ENCODE measurements at places on chromosomes 1 and 21.

DNA sequence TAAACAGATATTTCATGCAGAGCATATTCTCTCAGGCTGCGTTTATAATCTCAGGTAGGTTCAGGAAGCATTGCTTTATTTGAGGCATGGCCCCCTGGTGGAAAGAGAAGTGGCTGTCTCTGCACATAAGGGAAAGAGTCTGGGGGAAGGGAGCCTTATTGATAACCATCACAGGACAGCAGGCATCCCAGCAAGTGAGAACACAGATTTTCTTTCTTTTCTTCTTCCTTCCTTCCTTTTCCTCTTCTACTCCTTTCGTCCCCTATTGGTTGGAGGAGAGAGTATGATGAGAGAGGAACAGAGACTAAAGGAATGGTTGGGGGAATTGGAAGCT is 21.9 kb downstream of the TSNAX start:
- no peak for DNase-seq

DNA sequence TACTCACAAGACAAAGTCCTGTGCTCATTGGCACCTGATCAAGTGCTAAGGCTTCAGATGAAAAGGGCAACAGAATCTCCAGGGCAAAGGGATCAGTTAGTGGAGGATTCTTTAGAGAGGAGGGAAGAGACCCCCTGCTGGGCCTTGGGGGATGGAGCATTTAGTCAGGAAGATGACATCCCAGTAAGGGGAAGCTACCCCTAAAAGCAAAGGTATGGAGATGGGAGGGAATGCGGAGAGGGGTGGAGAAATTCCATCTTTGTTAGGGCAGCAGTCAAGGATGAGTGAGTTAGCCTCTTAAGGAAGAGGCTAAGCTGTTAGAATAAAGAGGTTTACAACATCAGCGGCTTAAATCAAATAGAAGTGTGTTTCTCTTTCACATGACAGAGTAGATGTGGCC is 67.4 kb downstream of the ST6GALNAC3 start:
- no peak for DNase-seq

DNA sequence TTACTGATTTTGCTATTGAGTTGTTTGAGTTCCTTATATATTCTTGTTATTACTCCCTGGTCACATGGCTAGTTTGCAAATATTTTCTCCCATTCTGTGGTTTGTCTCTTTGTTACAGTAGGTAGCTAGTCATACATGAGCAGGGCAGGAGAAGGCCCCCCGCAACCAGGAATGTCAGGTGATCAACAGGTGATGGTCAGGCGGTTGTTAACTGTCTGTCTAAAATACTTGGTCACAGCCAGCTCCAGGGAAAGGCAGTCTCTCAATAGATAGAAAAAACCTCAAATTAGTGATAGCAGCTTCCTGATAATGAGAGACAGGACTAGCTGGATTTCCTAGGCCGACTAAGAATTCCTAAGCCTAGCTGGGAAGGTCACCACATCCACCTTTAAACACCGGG is 217.9 kb downstream of the RHOU start:
- no peak for DNase-seq

- no peak for DNase-seq
These were observed 3.6 kb upstream of the ZDHHC18 start for GRCh38 chr1:26822737-26823395.

- no peak for DNase-seq
These were observed 96.7 kb downstream of the DYRK1A start for GRCh38 chr21:37463083-37463801.

GRCh38 chr1:183129921-183130690 is 56.0 kb upstream of the LAMC2 start:
- DNase-seq = no peak

DNA sequence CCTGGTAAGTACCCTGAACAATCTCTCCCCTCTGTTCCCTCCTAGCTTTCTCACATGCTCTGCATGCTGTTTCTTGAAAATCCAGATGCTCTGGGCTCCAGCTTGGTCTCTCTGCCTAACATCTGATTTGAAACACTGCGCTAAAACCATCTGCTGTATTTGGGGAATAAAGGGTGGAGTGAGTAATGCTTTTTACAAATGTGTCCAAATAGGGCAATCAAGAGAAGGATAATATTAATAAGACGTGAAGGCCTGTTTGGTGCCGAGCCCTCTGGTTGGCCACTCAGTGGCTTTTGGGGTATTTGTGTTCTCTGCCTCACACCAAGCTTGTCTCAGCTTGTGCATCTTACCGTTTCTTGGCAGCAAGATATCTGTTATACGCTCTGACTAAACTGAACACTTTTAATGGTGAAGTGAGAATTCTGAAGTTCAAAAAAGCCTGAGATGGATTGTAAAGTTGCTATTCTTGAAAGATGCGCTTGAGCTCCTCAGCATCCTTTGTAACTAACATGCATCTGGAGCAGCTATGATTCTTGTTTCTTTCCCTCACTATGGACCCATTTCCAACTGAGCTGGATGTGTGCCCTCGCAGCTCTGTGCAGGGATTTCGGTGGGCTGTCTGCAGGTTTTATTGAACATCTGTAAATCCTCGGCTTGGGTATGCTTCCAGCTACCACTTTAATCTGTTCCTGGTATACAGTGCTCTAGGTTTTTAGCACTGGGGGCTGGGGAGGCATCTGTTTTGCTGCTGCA is 269.4 kb downstream of the RWDD3 start:
- DNase-seq = no peak

GRCh38 chr1:18962855-18963737 is 6.6 kb upstream of the IFFO2 start:
- DNase-seq = no peak

DNA sequence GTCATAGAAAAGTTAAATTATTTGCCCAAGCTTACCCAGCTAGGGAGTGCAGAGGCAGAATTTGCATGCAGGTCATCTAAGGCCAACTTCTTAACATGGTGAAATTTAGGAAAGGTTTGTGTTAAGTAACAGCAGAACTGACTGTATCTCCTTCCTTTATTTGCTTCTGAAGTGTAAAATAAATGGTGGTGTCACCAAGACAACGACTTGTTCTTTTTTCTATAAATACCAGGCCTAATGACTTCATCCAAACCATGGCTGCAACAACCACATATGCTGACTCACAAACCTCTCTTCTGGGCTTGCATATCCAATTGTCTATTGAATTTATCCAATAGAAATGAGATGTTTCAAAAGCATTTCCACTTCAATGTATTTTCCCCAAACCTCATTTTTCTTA is 19.1 kb downstream of the COL24A1 start:
- no peak for DNase-seq

DNA sequence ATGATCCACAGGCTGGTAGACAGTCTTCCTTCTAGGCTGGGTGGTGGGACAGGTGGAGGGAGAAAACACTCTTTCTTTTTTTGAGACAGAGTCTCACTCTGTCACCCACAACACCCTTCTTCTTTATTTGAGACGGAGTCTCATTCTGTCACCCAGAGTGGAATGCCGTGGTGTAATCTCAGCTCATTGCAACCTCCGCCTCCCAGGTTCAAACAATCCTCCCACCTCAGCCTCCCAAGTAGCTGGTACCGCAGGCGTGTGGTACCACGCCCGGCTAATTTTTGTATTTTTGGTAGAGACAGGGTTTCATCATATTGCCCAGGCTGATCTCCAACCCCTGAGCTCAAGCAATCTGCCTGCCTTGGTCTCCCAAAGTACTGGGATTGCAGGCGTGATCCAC is 2.9 kb downstream of the GPR37L1 start:
- DNase-seq = no peak

- no peak for DNase-seq
These were observed 26.6 kb downstream of the TMEM51 start for GRCh38 chr1:15180189-15180588.

GRCh38 chr1:155014709-155015508 is 12.3 kb downstream of the ZBTB7B start:
- DNase-seq = no peak

GRCh38 chr1:56194701-56195300 is 384.6 kb downstream of the PLPP3 start:
- no peak for DNase-seq

DNA sequence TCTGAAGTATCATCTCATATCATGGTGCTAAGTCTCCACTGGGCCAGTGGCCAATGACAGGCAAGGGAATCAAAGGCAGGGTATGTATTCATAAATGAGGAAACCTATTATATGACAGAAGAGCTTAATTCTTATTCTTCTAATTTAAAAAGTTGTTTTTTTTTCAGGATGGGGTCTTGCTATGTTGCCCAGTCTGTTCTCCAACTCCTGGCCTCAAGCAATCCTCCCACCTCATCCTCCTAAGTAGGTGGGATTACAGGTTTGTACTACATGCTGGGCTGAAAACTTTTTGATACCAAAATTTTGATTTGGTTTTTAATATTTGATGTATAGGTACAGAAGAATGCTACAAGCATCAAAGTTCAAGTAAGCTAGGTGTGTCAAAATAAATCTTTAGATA is 35.0 kb downstream of the ATP8B2 start:
- no peak for DNase-seq

- no peak for DNase-seq
These were observed 54.2 kb downstream of the SH3GLB1 start for GRCh38 chr1:86758570-86758969.

DNA sequence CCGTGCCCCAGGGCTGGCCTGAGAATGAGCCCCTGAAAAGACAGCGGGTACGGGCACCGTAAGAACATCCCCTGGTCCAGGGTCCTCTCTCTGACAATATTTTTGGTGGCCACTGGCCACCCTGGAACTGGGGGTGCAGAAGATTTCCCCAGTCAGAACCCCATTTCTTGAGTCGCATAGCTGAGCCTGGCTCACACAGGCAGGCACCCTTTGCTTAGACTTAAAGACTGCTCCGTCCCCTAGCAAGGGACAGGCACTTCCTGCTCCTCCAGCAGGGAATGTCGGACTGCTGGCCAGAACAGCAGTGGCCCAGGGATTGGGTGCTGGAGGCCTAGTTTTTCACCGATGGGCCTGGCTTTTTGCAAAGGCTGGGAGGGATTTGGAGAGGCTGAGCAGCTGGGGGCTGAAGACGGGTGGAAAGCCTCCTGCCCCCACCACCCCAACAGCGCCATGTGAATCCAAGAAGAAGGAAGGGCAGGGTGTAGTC is 4.3 kb downstream of the OLIG2 start:
- no peak for DNase-seq

- no peak for DNase-seq
These were observed 149.3 kb downstream of the MRPL39 start for GRCh38 chr21:25457946-25458345.

DNA sequence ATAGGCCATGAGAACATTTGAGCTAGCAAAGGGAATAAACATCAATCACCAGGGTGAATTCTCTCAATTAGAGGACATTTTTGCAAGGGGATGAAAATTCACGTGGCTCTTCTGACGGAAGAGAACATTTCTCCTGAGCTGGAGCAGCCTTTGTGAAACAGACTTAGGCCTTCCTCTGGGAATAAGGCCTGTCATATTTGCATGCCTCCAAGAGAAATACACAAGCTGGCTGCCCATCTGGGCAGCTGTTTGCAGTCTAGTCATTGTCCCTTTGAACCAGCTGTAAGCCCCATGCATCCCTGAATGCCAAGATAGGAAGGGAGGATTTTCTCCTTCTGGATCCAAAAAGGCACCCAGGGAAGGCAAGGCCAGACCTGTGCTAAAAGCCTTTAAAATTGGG is 5.5 kb downstream of the LEMD1 start:
- no peak for DNase-seq

GRCh38 chr1:228758447-228758846 is 23.2 kb downstream of the RHOU start:
- no peak for DNase-seq

DNA sequence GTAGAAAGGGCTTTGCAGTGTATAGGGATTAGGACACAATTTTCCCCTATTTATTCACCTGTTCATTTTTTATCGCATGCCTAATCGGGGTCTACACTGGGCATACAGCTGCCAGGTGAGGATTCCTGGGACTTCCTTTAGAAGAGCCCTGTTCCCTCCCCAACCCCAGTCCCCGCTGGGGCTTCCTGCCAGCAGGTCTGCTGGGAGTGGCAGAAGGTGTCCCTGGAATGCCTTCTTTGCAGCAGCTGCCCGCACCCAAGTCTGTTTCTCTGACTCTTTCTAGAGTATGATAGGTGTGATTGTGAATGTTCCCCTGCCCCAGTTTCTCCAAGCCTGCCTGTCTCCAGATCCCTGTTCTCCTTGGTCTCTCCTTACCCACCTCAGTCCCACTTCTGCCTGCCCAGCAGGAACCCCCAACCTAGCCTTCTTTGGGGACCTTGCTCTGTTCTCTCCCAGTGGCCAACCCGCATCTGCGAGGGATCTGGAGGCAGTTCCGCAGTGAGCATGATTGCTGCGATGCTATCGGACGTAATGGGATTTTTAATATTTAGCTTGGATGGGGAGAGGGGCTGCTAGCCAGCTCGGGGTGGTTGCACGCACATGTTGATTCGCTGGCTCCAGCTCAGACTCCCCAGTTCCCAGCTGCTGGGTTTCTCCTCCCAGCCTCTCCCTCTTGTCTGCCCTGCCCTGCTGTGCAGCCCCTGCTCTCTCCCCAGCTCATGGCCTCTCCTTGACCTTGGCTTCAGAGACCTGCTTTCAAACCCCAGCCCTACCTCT is 79.8 kb downstream of the EPHB2 start:
- DNase-seq = no peak

DNA sequence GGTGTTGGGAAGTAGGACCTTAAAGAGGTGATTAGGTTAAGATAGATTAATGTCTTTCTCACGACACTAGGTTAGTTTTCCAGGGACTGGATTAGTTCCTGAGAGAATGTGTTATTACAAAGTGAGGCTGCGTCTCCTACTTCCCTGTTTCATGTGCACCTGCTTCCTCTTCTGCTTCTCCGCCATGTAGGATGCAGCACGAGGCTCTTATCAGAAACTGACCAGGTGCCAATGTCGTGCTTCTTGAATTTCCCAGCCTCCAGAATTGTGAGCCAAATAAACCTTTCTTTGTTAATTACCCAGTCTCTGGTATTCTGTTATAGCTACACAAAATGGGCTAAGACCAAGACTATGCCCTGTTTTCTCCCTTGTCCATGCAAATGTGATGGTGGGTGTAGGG is 152.2 kb upstream of the LMO4 start:
- DNase-seq = no peak

- no peak for DNase-seq
These were observed 57.1 kb downstream of the TNFSF18 start for GRCh38 chr1:172993640-172994039.

GRCh38 chr1:66147226-66147835 is 354.6 kb downstream of the PDE4B start:
- no peak for DNase-seq

DNA sequence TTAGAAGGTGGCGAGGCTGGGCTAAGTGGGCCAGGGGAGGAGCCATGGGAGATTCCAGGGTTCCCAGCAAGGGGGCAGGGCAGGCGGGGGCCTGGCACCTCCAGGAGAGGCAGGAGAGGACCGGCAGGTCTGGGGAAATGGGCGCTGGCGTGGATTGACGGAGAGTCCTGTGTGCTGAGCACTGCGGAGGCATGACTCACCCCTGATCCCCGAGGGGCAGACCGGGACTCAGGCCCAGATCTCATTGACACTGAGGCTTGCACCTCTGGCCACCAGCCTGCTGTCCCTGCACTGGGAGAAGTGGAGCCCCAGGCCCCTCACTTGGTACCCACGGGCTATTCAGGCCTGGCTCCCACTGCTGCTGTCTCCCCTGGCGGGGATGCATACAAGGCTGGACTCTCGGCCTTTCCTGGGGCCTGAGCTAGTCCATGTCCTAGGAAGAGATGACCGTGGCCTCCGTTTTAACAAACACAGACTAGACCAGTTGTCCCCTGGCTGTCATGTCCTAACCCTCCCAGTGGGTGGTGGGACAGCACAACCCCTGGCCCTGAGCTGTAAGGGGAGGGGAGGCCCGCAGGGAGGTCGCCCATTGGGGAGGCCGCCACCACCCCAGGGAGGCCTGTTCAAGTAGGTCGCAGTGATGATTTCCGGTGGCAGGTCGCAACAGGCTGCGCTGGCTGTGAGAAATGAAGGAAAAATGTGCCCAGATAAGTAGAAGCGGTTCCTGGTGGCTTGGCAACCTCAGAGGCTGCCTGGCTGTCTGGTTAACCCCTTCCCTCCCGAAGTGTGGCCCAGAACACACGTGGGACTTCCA is 39.7 kb downstream of the RIPK4 start:
- DNase-seq = no peak

Data from stimulated activated CD8-positive, alpha-beta memory T cell treated with anti-CD3 and anti-CD28 coated beads, Interleukin-7, amount 100 ng/mL, for 1 hour (primary cell).